Activated CD8-positive, alpha-beta memory T cell treated with anti-CD3 and anti-CD28 coated beads for 1 hour (primary cell): ENCODE measurements at places on chromosomes 2 and 18.

GRCh38 chr18:37920865-37921264 is 355.3 kb upstream of the CELF4 start:
- DNase-seq = no peak

DNA sequence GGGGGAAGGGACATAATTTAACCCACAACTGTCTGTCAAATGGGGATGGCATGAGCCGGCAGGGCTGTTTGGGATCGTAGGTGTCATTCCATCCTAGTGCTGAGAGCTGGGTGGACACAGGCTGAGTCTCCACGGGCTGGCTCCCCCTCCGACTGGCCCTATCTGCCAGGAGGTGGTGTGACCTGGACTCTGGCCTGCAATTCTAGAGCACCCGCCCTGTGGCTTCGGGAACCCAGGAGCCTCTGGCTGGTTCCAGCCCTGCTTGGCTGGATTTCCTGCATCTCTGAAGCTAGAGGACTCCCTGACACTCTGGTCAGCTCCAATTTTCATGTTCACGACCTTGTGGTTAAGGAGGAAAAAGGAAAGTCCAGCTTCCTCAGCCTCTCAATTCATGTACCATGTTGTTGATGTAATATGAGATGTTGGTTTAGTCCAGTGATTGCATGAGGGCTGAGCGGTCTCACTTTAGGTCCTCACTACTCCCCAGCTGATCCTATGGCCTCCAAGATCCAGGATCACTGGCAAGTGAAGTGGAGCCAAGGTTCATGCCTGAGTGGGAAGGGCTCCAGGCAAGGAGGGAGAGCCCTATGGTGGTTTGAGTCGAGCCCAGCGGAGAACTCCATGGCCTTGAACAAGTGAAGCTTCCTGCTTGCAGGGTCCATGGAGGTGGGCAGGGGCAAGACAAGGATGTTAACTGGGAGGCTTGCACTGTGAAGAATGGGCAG is 169.1 kb downstream of the NDUFA10 start:
- no peak for DNase-seq

DNA sequence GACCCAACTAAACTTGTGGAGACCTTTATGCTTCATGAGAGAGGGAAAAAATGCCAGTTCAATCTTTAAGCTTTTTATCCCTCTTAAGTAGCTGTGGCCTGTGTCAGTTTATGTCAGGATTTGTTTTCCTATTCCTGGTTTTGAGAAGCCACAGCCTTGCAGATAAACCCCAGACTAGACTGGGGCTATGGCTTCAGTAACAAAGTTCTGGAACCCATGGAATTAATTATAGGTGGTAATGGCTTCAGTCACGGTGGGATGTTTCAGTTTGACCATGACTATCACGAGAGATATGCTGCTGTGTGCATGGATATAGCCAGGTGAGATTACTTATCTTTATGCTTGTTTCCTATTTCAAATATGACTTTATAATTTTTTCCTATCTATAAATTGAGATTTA is 134.8 kb downstream of the RAPGEF4 start:
- DNase-seq = no peak

- DNase-seq = no peak
Observed at GRCh38 chr2:96359866-96360265, 24.3 kb downstream of the NCAPH start.

GRCh38 chr2:16869711-16870110 is 204.1 kb upstream of the CYRIA start:
- DNase-seq = no peak
